ENCODE measurements at places on chromosomes 3 and 15. TPM values are rescaled to one million over a fixed set of nuclear protein-coding genes. Genes with fewer than 3 reads are reported as not detected.

GRCh38 chr3:12458901-12459300, 25.4 kb upstream of the TSEN2 start:
- no peak for DNase-seq

DNA sequence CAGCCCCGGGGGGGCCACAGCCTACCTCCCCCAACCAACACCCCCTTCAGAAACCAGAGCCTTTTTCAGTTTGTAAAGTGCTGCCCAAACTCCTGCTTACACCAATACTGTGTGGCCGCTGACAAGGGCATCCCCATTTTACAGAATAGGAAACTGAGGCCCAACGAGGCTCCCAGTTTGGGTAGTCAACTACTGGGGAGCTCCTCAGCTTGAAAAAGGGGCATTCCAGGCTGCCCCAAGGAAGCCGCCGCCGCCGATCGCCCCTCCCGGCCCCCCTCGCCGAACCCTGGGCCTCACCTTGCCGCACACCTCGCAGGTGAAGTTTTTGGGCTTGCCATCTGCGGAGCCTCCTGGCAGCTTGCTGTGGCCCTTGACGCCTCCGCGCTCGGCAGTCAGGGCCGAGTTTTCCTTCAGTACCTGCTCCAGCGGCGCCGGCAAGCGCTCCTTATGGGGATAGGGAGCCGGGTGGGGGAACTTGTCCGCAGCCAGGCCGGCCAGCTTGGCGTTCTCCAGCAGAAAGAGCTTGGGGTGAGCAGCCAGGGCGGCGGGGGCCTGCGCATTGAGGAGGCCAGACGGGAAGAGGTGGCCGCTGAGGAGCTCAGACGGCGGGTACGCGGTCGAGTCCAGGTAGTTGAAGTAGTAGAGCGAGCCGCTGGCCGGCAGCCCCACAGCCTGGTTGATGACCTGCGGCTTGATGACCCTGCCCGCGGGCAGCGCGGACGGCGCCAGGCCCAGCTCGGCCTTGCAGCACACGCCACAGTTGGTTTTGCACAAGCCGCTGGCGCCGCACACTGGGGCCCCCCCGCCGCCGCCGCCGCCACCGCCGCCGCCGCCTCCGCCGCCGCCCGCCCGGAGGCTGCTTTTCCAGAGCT, 1.4 kb downstream of the FEZF2 start:
- no peak for DNase-seq

DNA sequence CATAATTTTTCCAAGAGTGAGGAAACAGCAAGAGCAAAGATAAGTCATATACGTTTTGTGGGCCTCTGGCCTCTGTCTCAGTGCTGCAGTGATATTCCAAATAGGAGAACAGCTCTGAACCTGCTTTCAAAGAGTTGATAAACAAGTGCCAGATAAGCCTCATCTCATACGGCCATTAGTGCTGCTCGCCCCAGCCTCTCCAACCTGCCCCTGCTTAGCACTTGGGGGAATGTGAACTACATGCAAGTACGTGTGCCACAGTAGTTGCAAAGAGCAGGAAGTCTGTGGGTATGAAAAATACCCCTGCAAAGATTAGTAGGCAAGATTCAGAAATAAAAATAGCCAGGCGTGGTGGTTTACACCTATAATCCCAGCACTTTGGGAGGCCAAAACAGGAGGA, 14.0 kb downstream of the DAPK2 start:
- no peak for DNase-seq

- DNase-seq, result no peak
Measured at GRCh38 chr15:58410353-58410752, 21.4 kb upstream of the LIPC start.

GRCh38 chr3:5239602-5240001, 52.1 kb downstream of the EDEM1 start:
- DNase-seq, result no peak

GRCh38 chr3:192177383-192177782, 550.0 kb downstream of the FGF12 start:
- no peak for DNase-seq

- DNase-seq, result no peak
Measured at GRCh38 chr3:52827441-52827840, 3.0 kb downstream of the ITIH4 start.

TRPM1 gene
- total RNA-seq, result not detected

POPDC2 gene
- total RNA-seq, result 0.94 TPM

Data from activated T-helper 2 cell treated with anti-CD3 and anti-CD28 coated beads, Interferon-gamma antibody, Interleukin-2, Interleukin-4, amounts not matched to agents 10 μg/mL and 5 μg/mL and 100 μg/mL, durations not matched to agents 14 hours and 24 hours and 36 hours (primary cell).